Spinal cord (tissue), 10 donors: ENCODE measurements at places on chromosomes 4 and X.

DNA sequence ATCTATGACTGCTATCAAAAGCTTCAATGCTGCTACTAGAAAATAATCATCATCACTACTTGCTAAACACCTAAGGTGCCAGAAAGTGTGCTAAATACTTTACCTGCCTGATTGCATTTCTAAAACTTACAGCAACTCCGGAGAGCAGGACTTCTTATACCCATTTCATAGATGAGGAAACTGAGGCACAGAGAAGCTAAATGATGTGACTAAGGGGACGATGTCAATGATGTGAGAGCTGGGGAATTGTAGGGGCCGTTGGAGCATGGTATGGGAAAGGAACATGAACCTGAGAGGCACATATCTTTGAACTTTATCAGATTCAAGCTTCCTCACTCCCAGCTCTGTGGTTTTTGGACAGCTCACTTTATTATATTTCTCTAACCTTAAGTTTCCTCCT is 38.7 kb downstream of the CCKAR start:
- DNase-seq, result no peak

DNA sequence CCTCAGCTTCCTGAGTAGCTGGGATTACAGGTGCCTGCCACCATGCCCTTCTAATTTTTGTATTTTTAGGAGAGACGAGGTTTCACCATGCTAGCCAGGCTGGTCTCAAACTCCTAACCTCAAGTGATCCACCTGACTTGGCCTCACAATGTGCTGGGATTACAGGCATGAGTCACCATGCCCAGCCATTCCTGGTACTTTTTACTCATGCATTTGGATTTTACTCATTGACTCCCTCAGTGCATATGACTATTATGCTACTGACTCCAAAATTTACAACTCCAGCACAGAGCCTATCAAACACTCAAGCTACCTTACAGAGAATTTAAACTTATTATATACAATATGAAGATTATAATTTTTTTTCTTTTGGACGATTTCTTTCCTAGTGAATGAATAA is 199.9 kb downstream of the CXXC4 start:
- no peak for DNase-seq

DNA sequence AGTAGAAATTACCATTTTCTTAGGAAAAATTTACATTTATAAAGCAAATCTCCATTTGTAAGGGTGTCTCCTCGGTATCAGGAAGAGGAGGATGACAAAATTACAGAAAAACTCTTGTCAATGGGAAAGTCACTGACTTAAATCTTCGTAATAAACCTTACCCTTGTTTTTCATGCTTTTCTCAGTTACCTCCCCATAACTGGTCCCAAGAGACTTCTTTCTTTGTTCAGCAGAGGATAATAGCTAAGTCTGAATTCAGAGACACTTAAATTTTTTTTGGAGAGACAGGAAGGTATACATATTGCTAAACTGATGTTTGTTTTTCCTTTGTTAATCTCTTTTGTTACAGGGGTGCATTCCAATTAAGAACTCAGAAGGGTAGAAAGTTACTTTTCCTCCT is 125.5 kb upstream of the JADE1 start:
- DNase-seq, result no peak

GRCh38 chr4:76666944-76667532 is 230.9 kb downstream of the SOWAHB start:
- DNase-seq, result no peak

- DNase-seq, result no peak
These were observed 22.7 kb downstream of the FABP2 start for GRCh38 chr4:119299260-119299671.

DNA sequence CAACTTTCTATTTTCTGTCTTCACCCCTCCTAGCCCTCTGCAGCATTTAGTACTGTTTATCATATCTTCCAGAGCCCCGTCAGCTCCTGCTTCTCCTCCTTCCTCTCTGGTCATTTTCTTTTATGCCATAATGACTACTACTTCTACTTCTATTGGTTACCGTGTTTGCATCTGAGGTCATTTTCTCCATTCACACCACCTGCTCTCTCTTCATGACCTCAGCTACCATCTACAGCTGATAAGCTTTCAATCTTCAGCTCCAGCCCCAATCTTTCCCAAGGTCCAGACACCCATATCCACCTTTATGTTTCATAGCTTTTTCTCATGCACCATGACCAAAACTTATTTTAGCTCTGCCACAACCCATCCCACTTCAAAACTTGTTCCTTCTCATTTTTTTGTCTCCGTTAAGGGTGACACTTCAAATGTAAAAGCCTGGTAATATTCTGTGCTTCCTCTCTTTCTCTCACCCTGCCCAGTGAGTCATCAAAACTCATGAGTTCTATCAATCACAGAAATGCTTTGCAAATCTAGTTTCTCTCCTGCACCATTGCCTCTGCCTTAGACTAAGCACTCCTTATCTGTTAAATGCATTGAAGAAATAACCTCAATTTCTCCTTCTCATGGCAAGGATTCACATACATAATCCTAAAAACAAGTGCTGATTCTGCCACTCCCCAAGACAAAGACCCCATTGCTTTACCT is 71.3 kb upstream of the IQCM start:
- no peak for DNase-seq

DNA sequence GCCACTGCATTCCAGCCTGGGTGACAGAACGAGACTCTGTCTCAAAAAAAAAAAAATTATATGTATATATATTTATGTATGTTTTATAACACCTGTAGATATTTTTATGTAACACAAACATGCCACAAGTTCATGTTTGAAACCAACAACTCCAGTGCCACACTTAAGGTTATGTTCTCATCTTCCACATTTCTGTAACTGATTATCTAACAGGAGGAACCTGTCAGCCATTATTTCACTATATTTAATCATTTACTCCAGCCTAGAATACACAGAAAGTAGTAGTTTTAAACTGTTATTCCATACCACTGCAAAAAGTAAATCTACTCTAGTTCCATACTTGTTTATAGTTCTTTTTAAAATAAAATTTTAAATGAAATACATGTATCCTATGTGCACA is 32.3 kb downstream of the MCUB start:
- no peak for DNase-seq

DNA sequence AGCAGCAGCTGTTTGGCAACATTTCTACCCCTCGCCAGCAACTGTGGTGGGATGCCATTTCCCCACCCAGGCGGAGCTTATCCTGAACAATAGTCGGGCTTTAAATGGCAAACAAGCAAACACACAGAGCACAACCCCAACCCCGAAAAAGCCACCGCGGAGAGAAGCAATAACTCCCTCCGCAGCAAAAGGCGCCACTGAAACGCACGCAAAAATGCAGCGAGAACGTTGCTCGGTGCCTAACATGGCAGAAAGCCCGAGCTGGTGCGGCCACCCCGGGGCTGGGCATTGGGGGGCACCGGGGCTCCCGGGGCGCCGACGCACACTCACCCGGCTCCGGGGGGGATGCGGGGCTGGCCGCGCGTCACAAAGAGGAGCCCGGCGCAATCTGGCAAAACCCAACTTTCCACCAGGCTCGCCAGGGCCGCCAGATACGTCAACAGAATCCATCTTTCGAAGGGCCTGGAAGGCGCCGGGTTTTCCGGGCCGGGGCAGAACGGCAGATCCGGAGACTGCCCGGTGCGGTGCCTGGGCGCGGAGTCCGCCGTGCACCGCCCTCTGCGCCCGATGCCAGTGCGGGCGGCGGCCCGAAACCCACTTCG is 818 bp downstream of the RAI2 start:
- no peak for DNase-seq

- DNase-seq, result no peak
These were observed 117.7 kb downstream of the CEP135 start for GRCh38 chr4:56066493-56066892.

DNA sequence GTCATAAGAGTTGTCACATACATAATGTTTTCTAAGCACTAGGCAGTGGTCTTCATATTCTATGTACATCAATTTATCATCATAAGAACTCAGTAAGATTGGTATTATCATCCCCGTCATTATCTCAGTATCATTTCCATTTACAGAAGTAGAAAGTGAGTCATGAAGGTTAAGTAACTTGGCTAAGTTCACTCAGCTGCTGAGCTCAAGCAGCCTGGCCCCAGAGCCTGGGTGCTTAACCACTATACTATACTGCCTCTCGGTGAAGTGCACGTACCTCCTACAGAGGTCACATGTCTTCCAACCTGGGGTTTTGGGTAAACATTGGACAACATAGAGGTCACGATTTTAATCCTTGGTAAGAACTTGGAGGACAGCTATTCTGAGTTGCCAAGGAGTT is 161.5 kb upstream of the GATB start:
- DNase-seq, result no peak

DNA sequence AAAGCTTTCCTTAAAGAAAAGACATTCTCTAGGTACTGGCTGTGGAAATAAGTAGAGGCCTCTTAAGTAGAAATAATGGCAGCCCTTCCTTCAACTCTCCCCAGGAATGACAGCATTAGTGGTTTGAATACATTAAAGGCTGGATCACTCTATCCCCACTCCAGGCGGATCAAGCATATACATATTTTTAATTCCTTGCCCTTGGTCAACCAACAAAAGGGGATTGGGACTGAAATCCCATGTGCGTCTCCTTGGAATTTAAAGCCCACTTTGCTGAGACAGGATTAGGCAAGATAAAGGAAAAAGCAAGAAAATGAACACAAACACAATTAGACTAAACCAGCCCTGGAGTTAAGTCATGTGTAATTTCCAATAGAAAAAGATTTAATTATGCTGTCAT is 391.3 kb downstream of the PPP1R2C start:
- DNase-seq, result no peak
